ENCODE measurements at places on chromosomes 5 and 9.

DNA sequence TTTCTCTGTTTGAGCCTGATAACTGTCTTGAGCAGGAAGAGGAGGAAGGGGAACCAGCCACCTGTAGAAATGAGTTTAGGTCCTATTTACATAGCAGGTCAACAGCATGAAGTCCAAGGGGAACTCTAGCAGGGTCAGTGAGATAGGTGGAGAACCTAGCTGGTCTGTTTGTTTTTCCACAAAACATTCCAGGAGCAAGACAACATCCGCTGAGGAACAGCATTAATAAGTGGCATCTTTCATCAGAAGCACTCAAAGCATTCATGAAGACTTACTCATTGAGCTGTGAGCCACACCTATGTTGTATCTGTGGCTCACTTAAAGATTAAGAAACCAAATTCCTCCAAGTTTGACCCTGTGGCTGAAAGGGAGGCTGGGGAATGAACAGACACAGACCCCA is 115.9 kb downstream of the ACTBL2 start:
- DNase-seq, result no peak

GRCh38 chr5:23445573-23445972 is 61.8 kb upstream of the PRDM9 start:
- no peak for DNase-seq

DNA sequence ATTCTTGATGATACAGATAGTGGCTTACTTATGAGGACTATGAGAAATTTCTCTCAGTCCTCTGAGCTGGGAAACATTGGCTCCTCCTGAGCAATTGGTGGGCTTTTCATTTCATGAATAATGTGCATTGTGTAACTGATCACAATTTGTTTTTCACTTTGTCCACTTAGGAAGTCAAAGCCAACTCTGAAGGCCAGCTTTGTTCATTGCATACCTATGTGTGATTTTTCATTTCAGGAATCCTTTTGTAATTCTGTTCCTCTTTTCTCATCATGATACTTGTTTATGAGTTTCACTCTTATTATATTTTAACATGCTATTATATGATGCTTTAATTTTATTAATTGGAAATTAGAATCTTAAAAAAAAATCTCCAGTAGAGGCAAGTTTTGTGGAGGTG is 483.0 kb downstream of the EBF1 start:
- no peak for DNase-seq

DNA sequence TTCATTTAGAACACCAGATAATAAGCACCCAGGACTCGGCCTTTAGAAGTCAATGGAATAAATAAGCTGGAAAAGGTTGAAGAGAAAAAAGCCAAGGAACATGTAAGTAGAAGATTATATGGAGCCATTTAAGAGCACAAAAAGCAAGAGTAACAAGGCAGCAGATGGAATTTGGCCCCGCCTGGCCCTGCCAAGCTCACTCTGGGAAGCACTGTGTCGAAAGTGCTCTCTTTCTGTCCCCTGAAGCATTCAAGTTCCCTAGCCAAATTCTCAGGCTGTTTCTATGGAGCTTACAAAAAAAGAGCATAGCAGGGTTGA is 73.0 kb upstream of the GPR151 start:
- DNase-seq, result peak; percentile 10

GRCh38 chr9:117772960-117773359 is 68.8 kb downstream of the TLR4 start:
- no peak for DNase-seq

GRCh38 chr9:136533775-136534157 is 12.1 kb downstream of the NOTCH1 start:
- DNase-seq, result no peak

DNA sequence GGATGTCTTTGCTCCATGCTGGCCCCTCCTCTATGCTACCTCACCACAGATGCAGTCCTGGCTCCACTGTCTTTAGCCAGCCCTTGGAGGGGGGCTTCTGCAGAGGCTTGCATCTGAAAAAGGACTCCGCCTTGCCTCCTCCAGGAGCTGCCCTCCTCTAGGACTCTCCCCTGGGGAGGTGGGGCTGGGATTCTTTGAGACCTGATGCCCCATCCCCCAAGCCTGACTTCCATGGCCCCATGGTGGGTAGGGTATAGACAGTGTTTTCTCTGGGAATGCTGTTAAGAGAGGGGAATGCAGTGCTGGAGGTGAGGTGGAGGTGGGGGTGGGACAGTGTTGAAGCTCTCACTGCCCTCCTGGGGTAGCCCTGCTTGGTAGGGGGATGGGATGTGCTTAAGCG is 14.3 kb downstream of the JADE2 start:
- DNase-seq, result no peak

DNA sequence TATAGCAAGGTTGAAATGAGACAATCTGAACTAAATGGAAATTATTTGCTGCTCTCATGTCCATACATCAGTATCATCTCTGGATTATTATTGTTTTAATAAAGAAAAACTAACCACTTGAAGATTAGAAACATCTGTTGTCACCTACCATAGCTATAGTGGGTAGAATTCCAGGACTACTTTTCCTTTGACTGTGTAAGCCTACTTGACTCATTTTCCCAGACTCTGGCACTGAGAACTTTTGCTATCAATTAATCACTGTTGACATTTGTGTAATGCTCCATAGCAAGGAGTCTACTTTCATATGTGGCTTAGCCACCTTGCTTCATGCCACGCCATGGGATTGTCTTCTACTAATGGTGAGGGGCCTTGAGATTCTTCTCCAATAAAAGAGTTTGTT is 59.9 kb upstream of the ARRDC3 start:
- no peak for DNase-seq

- no peak for DNase-seq
Observed at GRCh38 chr9:20698782-20699181, 14.7 kb downstream of the FOCAD start.

DNA sequence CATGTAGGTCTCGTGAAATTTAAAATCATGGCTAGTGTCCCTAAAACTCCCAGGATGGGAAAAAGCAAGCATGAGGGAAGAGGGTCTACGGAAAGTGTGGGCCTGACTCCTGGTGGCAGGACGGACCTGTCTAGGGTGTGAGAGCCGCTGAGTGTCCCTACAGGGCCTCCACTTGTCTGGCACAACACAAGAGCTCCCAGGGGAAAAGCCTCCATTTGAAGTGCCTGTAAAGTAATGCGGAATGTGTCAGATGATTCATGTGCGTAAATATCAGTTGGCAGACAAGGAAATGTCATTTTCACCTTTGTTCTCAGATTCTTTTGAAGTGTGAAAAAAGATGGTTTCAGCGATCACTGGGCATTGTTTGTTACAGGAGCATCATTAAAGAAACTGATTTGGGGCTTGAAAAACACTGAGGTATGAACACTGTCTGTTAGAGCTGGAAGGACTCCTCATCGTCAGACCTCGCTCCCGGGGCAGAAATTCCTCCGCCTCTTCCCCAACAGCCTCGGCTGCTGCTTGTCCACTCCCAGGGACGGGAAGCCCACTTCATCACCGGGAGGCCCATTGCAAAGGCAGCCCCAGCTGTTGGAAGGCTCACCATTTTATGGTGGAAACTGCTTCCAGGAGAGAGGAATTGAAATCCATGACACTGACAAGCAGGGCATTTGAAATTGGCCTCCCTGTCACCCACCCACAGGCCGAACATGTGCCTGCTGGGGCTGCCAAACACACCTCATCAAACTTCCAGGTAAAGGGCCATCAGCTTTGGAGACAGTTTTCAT is 240.8 kb downstream of the FSTL4 start:
- DNase-seq, result no peak

DNA sequence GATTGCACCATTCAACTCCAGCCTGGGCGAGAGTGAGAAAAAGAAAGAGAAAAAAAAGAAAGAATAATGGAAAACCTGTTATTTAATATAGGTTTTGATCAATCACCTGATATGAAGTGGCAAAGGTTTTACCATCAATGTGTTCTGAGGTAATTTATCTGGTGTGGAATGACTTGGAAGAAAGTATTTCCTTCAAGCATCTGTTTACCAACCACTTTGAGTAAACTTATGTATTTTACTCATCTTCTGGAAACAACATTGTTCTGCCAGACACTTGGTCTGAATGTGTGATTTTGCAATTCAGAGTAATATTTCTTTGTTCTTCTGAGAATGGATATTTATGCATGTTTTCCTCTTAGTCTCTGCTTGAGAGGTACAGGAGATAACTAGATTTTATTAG is 24.3 kb downstream of the KIF2A start:
- no peak for DNase-seq

GRCh38 chr9:95368377-95369160 is 51.1 kb upstream of the FANCC start:
- DNase-seq, result no peak

- DNase-seq, result no peak
Observed at GRCh38 chr5:78320401-78320800, 25.9 kb upstream of the AP3B1 start.

GRCh38 chr5:135171336-135171735 is 137.3 kb upstream of the PITX1 start:
- DNase-seq, result no peak

DNA sequence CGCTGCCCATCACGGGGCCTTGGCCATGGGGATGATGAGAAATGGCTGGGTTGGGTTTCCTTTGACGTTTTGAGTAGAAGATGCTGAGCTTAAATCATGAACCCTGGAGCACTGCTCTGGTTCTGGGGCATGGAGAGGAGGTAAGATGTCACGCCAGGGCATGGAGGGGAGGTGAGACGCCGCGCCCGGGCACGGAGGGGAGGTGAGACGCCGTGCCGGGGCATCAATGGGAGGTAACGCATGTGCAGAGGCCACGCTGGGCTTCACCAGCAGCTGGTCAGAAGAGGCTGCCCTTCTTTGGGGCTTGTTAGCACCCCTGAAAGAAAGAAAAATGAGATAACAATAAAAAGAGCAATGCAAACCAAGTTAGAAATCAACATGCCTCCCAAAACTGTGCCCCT is 322.5 kb upstream of the IRX4 start:
- DNase-seq, result no peak

GRCh38 chr9:95822583-95823431 is 52.7 kb upstream of the ERCC6L2 start:
- no peak for DNase-seq

DNA sequence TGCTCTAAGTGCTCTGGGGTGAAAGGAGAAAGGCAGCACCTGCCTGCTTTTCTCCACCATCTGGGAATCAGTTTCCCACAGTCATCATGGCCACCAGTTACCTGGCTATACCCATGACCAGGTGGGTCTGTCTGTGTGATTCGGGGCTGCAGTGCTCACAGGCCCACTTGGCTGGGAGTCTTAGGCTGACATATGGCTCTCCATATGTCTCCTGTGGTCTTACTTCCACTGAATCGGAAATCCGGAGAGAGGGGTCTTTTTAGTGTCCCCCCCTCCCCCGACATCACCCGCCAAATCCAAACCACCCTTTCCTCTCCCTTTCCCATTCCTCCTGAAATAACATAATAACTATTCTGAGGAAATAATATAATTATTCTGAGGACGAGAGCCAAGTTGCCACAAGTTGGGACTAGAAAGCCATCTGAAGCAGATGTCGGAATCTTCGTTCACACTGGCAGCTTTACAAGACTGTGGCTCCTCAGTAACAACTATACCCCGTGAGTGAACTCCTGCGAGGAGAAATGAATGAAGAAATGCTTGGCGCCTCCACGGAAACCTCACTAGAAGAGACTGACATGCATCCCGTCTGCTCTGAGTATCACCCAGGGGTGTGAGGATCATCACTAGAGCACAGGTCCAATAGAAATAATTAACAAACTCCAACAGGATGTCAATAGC is 143.4 kb downstream of the MYO10 start:
- no peak for DNase-seq

- DNase-seq, result no peak
Observed at GRCh38 chr5:65125591-65126541, 355.9 kb downstream of the ADAMTS6 start.

GRCh38 chr9:96135753-96136290 is 166.2 kb downstream of the HSD17B3 start:
- DNase-seq, result no peak

DNA sequence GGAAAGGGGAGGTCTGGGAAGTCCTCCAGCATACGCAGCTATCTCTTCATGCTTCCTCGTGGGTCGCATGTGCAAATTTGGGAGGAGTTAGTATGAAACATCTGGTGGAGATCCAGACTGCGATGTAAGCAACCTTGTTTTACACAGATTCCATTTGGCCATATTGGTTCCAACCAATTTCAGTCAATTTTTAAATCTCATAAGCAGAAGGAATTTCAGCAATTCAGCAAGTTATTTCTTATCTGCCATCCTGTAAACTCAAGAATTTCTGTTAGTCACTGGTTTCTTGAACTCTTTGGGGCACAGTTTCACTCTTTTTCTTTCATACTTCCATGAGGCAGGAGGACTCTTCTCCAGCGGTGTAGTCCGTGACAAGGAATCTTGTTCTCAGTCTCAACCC is 130.4 kb upstream of the CLINT1 start:
- no peak for DNase-seq

DNA sequence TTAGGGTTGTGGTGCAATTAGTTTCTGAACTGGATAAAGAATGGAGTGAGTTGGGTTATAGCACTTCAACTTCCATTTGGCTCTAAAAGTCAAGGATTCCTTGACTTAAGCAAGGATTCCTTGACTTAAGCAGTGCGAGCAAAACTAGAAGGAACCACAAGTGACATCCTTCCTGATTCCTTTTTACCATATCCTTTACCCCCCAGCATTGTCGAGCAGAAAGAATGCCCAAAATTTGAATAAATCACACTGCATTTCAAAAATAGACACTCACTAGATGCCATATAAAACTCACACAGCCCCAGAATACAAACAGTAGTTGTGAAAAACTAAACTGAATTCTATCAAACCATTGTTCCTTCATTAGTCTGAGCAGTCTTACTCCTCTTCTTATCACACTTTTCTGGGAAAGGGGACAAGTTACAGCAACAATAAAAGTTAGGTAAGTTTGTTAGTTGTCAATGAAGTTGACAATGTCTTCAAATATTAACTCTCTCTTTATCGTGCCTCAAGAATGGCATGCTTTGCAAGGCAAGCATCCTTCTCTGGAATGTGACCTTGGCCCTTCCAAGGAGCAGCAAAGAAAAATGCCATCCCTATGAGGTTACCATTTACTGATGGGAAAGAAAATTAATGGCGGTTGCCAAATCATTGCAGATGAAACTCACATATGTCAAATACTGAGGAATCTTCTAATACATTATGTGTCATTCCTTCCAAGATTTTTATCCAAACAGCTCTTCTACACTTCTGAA is 273.3 kb upstream of the ANKRD55 start:
- DNase-seq, result no peak

DNA sequence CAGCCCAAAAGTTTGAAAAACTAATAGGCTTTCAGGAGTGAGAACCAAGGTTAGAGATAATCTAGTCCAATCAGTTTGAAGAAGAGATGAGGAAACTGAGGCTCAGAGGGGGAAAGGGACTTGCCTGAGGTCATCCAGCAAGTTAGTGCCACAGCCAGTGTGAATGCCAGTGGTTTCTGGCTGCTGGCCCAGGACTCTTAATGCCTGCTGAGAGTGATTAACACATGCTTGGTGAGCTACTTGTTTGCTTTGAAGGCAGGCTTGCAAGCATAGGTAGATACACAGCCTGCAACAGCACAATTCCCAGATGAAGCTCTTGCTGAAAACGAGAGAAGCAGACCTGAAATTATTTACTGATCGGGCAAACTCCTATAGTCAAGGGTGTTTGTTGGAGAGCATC is 591.6 kb upstream of the SGCD start:
- DNase-seq, result no peak

DNA sequence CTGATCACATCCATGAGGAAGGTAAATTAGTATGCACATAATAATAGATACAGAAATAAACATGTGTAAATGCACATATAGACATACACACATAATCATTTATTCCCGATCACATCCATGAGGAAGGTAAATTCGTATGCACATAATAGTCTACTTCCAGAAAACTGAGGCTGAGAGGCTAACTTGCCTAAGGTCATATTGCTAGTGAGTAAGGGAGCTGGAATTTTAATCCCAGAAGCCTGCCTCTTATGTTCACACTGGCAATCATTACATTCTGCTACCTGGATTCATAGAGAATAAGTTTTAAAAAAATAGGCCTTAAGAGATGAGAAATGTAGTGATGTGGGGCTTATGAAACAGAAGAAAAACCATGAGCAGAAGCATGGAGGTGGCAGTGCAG is 716.3 kb downstream of the BRINP1 start:
- DNase-seq, result no peak
